ENCODE measurements at places on chromosomes 13 and 19.

DNA sequence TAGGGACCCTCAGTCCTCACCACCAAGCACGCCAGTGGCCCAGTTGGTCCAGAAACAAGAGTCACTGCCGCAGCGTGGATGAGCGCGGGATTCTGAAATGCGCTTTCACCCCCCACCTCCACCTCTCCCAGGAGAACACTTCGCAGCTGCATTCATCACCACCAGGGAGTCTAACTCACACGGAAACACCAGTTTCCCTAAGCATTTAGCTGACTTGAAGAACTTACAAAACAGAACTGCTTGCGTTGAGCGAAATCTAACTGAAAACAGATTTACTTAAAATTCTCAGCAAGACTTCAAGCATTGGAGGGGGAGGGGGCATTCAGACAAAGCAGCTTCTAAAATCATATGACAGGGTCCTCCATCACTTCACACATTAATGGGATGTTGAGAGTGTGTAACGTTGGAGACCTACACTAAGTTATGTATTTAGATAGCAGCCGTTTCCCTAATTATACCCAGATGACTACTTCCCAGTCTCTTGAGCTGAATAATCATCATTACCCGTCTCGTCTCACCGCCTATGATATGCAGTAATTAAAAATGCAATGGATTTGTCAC is 258.2 kb upstream of the IRS2 start:
- no peak for DNase-seq

DNA sequence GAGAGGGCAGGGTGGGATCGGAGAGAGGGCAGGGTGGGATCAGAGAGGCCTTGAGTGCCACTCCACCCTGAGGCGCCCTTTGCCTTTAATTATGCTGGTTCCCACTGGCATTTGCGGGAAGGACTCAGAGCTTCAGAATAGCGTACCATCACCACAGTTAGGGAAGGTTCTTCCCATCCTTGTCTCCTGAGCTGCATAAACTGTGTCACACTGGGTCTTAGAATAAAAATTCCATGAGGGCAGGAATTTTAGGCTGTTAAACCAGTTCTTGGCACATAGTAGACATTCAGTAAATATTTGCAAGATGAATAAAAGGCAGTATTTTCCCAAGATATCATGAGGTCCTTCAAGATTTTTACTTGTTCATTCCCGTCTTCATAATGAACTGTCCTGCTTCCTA is 24.4 kb downstream of the PPP2R1A start:
- no peak for DNase-seq

- DNase-seq = no peak
Observed at GRCh38 chr19:20245309-20245708, 78.3 kb downstream of the ZNF486 start.

- DNase-seq = no peak
Observed at GRCh38 chr13:113427562-113428468, 25.5 kb downstream of the ADPRHL1 start.

Measured in cortex of kidney (tissue), 1 donor.